GM10248 (cell line): ENCODE measurements at places on chromosomes 3 and 15.

- peak; percentile 25 for DNase-seq
Observed at GRCh38 chr3:48478626-48479555, 25.1 kb downstream of the SHISA5 start.

- no peak for DNase-seq
Observed at GRCh38 chr15:91953432-91953831, 99.9 kb downstream of the SLCO3A1 start.

DNA sequence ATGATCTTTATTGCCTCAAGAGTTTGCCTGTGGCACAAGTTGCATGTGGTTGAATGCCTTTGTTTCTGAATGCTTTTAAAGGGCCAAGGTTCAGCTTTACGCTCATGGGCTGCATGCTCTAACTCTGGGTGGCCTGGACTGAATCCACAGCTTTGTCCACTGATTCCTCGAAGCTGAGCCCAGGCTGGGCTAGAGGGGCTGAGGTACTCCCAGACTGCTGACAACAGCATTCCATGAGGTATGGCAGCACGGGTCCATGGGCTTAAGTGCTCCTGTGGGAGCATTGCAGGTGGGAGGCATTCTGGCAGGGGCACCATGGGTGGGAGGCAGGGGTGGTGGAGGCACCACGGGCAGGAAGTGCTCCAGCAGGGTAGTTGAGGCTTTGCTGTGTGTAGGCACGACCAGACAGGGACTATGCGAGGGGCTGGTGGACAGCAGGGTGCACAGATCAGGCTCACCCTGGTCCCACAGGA lies 61.6 kb downstream of the GLCE start:
- no peak for DNase-seq

- DNase-seq: no peak
Observed at GRCh38 chr3:133230195-133230594, 169.7 kb upstream of the BFSP2 start.

DNA sequence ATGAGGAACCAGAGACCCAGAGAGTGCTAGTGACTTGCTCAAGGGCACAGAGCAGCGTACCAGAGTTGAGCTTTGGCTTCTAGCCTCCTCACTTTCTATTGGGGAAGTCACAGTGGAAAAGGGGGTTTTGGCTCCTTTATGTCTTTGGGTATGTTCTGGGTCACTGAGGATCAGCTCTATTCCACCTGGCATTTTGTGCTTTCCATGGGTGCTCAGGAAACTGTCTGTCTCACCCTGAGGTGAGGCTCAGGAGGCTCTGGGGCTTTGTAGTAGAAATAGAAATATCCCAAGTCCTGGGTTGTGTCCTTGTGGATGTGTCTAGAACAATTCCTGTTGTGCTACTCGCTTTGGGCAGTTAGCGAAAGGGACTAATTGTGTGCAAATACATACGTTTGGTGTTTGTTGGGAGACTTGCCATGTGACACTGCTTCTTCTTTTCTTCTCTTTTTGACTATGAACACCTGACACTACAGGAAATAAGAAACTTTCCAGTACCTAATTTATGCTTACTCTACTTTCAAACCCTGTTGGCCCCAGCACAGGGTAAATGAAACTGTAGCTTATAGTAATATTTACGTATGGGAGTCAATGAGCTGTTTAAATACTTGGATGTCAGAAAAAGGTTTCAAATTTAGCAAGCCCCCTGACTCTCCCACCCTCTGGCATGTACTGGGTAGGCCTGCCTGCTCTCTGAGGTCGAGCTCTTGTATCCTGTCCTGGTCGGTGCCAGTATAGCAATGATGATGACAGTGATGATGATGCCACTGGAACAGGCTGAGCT lies 35.6 kb downstream of the SMAD3 start:
- peak; percentile 65 for DNase-seq

DNA sequence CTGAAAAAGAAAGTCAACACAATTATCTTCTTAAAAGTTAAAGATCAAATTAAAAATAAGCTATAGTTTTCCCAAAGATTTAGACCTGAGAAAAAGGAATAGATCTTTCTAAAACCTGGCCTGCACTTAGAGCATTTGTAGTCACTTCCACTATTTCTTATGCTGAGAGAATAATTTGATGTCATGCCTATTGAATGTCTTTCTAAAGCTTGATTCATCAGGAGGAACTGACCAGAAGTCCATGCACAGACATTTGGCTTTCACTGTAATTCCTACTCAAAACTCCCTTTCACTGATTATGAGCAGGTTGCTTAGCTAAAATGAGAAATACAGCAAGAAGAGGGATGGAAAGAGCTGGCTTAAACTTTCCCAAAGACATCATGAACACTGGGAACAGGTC lies 4.3 kb downstream of the GREM1 start:
- no peak for DNase-seq

- DNase-seq: peak; percentile 72
Observed at GRCh38 chr3:196219194-196219969, 3.0 kb downstream of the SLC51A start.

- no peak for DNase-seq
Observed at GRCh38 chr3:195766671-195767070, 45.1 kb downstream of the MUC4 start.

GRCh38 chr3:195869413-195870001 lies 38.8 kb downstream of the TNK2 start:
- DNase-seq: no peak

- no peak for DNase-seq
Observed at GRCh38 chr3:58723173-58723572, 56.6 kb upstream of the FAM3D start.

GRCh38 chr3:52055537-52056351 lies 627 bp downstream of the DUSP7 start:
- DNase-seq: peak; percentile 52

DNA sequence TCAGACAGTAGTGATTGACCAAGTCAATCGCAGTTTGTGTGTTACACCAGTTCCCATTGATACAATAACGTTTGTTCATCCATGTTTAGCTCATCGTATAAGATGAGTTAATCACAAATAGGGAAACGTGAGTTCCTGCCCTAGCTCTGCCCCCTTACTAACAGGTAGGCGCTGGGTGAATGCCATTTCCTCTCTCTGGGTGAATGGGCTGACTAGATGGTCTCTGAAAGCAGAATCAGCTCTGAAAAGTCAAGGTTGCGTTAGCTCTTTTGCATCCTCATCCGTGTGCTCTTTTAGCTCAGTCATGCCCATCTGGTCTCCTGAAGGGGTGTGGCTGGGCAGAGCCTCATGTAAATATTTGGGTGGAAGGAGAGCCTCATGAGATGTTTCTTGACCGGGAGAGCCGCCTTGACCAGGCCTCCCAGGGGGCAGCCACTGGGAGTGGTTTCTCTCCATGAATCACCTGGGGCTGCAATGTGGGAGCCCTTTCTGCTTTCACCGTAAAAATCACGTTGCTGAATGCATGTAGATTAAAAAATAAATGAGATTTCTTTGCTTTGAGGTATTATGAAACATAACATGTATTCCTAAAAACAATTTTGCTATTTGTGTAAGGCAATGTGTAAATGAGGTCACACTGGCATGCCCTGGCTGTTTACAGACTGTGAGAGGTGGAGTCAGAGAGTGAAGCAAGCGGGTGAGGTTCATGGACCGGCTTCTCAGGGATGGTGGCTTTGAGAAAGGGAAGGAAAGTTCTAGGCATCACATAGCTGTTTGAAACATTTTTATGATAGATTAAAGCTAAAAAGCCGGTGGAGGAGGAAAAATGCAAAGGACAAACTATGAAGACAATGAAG lies 108.4 kb upstream of the RASGRP1 start:
- no peak for DNase-seq

DNA sequence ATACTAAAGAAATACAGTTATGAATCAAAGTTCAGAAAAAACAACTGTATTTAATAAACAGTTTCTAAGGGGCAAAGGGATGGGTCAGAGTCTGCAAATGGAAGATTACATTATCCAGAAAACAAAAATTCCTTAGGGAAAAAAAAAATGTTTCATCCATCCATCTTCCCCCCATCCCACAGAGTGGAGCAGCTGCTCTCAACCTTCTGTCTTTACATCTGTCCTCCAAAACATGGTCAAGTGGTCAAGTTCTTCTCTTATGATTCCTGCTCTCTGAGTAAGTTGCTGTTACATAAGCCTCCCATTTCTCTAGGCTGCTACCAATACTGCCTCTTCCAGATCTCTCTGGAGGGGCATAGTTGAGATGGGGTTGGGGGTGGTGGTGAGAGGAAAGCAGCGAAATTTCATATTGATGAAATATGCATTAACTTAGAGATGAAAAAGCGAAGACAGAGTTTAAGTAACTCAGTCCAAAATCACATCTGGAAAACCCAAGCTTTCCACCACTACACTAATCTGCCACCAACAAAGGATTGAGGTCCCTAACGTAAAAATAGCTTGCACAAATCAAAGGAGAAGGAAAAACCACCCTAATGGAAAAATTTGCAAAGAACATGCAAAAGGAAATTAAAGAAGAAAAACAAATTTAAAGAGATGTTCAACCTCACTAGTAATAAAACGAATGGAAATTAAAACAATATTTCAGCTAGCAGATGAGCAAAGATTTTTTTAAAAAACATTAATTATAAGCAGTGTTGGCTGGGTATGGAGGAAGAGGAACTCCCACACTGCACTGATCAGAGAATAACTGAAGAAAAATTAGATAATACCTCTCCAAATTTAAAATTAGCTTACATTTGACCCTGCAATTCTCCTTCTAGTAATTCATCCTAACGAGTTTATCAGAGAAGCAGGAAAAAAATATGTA lies 109.5 kb downstream of the ST8SIA2 start:
- DNase-seq: no peak

GRCh38 chr3:78737988-78738387 lies 1029.8 kb downstream of the ROBO1 start:
- DNase-seq: no peak

- no peak for DNase-seq
Observed at GRCh38 chr3:30871720-30872119, 22.7 kb downstream of the GADL1 start.

- DNase-seq: no peak
Observed at GRCh38 chr15:39455471-39455991, 125.3 kb upstream of the THBS1 start.

- no peak for DNase-seq
Observed at GRCh38 chr15:77839456-77839855, 206.7 kb upstream of the LINGO1 start.

DNA sequence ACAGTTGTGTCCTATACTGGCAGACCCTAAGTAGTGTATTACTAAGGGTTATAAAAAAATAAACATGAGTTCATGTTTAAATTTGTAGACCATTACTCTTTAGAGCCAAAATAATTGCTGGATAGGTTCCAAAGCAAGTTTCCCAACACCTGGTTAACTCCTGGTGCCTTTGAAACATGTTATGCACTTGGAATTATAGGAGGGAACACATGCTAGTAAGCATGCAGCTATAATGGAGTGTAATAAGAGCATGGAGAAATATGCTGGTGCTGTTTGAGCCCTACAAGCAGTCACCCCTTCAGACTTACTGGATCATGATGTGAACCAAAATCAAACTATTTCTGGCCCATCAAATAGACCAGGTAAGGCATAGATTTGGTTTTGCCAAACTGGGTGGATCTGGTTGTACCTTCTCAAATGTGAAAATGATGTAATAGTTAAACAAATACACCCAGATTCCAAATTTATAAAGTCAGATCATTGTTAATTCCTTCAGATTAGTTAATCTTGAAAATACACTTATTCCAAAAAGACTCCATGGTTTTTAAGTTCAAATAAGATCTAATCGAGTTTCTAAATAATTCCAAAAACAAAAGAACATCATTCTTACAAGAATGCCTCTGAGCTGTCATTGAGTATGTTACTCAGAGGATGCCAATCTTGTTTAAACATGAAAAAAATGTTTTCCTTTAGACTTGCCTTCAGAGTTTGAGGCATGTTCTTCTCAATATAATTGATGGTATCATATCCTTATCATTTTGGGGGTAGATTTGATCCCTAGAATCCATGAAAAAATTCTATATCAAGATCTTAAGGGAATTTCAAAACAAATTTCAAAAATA lies 69.3 kb downstream of the LRRC28 start:
- no peak for DNase-seq

GRCh38 chr3:16463914-16464313 lies 49.6 kb downstream of the RFTN1 start:
- DNase-seq: no peak

- no peak for DNase-seq
Observed at GRCh38 chr15:48073881-48074280, 46.9 kb upstream of the SLC24A5 start.

DNA sequence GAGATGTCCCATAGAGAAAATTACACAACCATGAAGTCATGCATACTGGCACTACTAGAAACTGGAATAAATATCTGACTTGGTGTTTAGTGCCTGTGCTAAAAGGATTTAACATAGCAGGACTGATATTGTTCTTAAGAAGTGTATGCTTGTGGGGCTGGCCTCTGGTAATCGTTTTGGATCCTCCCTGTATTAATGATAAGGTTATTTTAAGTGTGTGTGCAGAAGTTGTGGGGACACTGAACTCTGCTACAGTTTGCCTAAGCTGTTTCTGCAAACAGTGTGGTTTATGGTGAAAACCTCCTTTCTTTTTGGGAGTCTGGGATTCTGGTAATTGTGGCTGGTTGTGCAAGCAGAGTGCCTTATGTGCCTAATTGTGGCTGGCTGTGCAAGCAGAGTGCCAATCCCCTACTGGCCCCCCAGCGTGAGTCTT lies 120.8 kb downstream of the CLASP2 start:
- DNase-seq: no peak

GRCh38 chr15:75069301-75069925 lies 46.0 kb downstream of the PPCDC start:
- peak; percentile 83 for DNase-seq

DNA sequence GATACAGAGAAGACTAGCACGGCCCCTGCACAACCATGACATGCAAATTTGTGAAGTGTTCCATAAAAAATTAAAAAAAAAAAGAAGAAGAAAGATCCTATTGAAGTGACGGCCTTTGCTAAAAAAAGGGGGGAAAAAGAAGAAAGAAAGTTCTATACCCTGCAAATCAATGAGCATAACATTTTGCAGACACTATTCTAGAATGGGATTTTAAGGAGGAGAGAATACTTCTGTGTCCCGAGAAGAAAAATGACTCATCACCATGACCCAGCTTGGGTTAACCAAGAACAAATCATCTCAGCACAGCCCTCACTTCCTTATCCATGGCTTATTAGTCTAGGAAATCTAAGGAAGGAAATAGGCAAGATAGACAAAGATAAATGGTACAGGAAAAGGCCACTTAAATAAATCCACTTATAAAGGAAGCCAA lies 7.4 kb upstream of the SH3BP5 start:
- DNase-seq: no peak

DNA sequence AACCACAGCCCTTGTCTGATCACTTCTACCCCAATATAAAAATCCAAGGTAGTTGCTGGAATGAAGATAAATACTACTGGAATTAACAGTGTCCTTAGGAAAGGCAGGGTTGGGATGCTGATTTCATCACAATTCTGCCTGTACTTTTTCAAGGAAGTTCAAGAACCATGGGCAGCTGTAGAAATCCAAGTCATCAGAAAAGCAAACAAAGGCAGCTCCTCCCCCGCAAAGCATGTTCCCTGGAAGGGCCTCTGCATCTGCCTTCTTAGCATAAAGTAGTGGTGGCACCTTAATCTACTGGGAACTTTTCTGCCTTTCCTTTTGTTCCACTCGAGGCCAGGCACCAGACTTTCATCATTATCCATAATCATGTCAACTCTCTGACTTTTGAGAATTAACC lies 54.4 kb downstream of the ERC2 start:
- no peak for DNase-seq
